ENCODE measurements at places on chromosomes 7 and 10.

DNA sequence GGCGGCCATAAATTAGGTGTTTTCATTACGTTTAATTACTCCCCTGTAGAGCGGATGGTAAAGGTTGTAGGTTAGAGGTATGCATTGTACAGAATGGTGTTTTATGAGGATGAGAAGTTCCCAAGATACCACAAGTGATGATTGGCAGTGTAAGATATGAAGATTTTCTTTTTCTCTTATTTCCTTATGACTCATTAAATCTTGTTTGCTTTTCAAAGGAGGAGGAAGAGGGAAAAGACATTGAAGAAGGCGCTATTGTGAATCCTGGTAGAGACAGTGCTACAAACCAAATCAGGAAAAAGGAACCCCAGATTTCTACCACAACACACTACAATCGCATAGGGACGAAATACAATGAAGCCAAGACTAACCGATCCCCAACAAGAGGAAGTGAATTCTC, 133.9 kb downstream of the AASS start:
- H3K4me1 ChIP-seq: no peaks in the 10 kb centered on the region
- H3K36me3 ChIP-seq: no peaks in the 10 kb centered on the region
- no peak overlapping the region for H3K27ac ChIP-seq
- H3K27me3 ChIP-seq: no peaks in the 10 kb centered on the region
- no peak overlapping the region for H3K4me3 ChIP-seq
- ATAC-seq: no peak

DNA sequence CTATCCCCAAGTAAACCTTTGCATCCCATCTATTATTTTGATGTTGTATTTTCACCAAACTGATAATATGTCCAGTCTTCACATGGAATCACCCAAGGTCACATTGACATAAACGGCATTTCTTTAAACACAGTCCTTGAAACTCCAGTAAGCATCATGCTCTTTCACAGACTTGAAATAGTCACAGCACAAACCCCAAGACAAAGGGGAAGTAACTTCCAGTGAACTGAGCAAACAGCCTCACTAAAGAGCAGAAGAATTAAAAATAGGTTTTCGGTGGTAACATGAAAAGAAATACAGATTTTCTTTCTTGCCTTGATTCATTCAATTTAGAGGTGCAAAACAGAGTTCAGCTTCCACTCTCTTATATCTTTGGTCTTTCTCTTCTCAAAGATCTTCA, 253.7 kb downstream of the SFMBT2 start:
- H3K27me3 ChIP-seq: no peaks in the 10 kb centered on the region
- H3K36me3 ChIP-seq: no peaks in the 10 kb centered on the region
- no peak for ATAC-seq
- H3K4me1 ChIP-seq: no peaks in the 10 kb centered on the region
- H3K27ac ChIP-seq: no peak overlapping the region

DNA sequence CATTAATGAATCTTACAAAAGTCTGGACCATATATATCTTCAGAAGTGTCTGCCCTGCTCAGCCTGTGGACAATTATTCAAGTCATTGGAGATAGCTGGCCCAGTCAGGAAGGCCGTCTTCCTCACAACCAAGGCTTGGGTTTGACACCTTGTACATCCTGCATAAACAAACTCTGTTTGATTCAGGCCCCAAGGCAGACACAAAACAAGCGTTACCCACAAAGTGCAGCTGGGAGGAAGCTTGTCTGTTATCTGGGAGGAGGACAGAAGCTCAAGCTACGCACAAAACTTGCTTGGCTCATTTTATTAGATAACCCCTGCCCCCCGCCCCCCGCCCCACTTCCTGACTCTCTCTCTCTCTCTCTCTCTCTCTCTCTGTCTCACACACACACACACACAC, 166.9 kb upstream of the WDR11 start:
- no peaks in the 10 kb centered on the region for H3K4me1 ChIP-seq
- H3K4me3 ChIP-seq: no peak overlapping the region
- no peaks in the 10 kb centered on the region for H3K36me3 ChIP-seq

DNA sequence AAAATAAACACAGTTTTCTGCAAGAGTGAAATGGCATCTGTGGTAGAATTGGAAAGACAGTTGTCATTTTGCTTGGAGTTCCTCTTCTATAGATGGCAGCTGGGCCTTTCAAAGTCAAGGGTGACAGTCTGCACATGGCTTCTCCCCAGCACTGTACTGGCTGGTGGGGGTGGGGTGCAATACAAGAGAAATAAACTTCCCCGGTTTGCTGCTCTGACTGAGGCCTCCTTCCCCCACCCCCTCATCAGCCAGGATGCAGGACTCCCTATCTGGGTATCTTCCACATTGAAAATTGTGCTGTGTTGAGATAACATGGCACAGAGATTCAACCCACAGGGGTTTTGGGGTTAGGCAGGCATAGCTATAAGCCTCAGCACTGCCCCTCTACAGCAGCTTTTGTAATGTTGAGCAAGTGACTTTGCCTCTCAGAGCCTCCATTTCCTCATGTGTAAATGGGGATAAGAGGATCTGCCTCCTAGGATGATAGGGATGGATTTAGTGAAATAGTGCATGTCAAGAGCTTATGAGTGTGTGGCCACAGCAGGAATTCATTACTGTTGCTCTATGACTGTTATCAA, 85.8 kb upstream of the WDR11 start:
- H3K27ac ChIP-seq: no peak overlapping the region
- H3K4me3 ChIP-seq: no peak overlapping the region
- no peaks in the 10 kb centered on the region for H3K27me3 ChIP-seq
- no peaks in the 10 kb centered on the region for H3K4me1 ChIP-seq
- H3K36me3 ChIP-seq: no peaks in the 10 kb centered on the region

DNA sequence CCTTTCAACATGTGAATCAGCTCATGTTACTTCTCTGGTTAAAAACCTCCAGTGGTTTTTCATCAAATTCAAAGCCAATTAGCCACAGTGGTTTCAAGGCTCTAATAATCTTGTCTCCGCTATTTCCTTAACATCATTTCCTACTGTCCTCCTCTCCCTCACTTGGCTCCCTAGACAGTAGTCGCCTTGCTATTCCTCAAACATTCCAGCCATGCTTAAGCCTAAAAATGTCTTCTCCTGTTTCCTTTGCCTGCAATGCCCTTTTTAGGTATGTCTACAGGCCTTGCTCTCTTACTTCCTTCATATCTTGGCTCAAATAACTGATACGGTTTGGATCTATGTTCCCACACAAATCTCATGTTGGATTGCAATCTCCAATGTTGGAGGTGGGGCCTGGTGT, 779.4 kb upstream of the LRRN3 start:
- H3K27ac ChIP-seq: no peak overlapping the region
- H3K4me3 ChIP-seq: no peak overlapping the region
- H3K27me3 ChIP-seq: no peaks in the 10 kb centered on the region
- H3K4me1 ChIP-seq: no peaks in the 10 kb centered on the region
- no peaks in the 10 kb centered on the region for H3K36me3 ChIP-seq
- ATAC-seq: no peak

- no peak overlapping the region for H3K4me3 ChIP-seq
- H3K4me1 ChIP-seq: no peaks in the 10 kb centered on the region
- no peaks in the 10 kb centered on the region for H3K36me3 ChIP-seq
- H3K27me3 ChIP-seq: no peaks in the 10 kb centered on the region
- ATAC-seq: no peak
- no peak overlapping the region for H3K27ac ChIP-seq
Measured at GRCh38 chr7:118252087-118252486, 27.6 kb downstream of the ANKRD7 start.

DNA sequence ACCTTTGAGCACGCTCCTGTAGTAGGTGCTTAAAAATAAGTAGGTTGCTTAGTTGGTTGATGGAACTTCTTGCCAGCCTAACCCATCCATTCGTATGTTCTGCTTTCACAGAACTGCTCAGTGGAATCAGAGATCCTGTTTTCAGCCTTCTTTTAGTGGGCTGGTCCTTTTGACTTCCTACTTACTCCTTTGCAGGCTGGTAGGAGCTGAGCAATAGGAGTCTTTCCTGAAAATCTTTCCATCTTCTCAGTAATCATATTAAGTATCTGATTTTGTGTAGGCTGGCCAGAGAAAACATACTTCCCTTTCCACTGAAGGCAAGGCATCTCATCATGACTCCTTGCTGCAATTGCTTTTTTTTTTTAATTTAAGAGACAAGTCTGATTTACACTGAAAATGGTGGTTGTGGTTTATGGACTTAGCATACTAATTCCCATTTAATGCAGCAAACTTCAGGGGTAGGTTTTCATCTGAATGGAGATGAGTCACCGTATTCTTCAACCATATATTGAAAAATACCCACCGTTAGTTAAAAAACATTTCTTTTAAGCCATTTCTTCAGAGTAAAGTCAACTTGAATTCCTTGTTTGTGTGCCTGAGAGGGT, 208.0 kb downstream of the ZNF365 start:
- no peak overlapping the region for H3K4me3 ChIP-seq
- no peaks in the 10 kb centered on the region for H3K36me3 ChIP-seq
- H3K4me1 ChIP-seq: peaks cover 12% of the 10 kb centered on the region
- no peak for ATAC-seq

- H3K27ac ChIP-seq: no peak overlapping the region
- H3K36me3 ChIP-seq: no peaks in the 10 kb centered on the region
- ATAC-seq: no peak
Measured at GRCh38 chr10:48493083-48493871, 111.6 kb downstream of the ARHGAP22 start.

GRCh38 chr7:81339946-81340345, 421.1 kb upstream of the SEMA3C start:
- H3K36me3 ChIP-seq: no peaks in the 10 kb centered on the region
- no peaks in the 10 kb centered on the region for H3K27me3 ChIP-seq
- no peak for ATAC-seq

DNA sequence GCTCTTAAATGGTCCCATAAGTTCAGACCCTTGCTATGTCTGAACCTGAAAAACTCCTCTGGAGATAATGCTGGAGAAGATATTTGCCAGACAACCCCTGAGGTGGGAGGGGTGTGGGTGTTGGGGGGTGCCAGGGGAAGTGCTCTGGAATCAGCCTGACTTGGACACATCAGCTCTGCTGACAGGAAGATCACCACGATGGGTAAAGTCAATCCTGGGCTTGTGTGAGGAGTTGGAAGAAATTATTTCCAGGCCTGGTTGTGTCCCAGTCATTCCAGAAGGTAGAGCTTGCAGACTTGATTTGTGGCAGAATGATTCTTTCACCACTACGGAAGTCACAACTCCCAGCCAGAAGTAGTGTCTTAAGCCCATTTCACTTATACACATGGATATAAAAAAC, 60.3 kb upstream of the UNC5B start:
- ATAC-seq: no peak
- H3K36me3 ChIP-seq: no peaks in the 10 kb centered on the region
- no peaks in the 10 kb centered on the region for H3K27me3 ChIP-seq

DNA sequence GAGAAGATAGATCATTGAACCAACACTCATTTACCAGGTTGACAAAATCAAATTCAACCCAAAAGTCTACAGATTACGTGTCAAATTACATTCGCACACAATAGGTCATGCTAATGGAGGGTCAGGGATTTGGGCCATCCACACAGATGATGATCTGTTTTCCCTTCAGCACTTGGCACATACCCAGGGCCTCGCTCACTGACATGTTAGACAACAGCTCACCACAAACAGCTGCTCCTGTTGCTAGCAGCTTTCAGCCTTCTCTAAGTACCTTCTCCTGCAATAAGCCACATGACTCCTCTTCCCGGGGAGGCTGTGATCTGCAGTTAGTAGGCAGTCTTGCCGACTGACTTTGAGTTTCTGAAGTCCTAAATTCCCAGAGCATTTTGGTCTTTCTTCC, 18.4 kb downstream of the NKX2-3 start:
- H3K27me3 ChIP-seq: peaks cover 86% of the 10 kb centered on the region
- H3K27ac ChIP-seq: no peak overlapping the region
- no peaks in the 10 kb centered on the region for H3K4me1 ChIP-seq
- no peak overlapping the region for H3K4me3 ChIP-seq

GRCh38 chr10:122678266-122678665, 21.4 kb downstream of the C10orf120 start:
- H3K4me1 ChIP-seq: no peaks in the 10 kb centered on the region
- H3K27ac ChIP-seq: no peak overlapping the region
- ATAC-seq: no peak
- H3K4me3 ChIP-seq: no peak overlapping the region

DNA sequence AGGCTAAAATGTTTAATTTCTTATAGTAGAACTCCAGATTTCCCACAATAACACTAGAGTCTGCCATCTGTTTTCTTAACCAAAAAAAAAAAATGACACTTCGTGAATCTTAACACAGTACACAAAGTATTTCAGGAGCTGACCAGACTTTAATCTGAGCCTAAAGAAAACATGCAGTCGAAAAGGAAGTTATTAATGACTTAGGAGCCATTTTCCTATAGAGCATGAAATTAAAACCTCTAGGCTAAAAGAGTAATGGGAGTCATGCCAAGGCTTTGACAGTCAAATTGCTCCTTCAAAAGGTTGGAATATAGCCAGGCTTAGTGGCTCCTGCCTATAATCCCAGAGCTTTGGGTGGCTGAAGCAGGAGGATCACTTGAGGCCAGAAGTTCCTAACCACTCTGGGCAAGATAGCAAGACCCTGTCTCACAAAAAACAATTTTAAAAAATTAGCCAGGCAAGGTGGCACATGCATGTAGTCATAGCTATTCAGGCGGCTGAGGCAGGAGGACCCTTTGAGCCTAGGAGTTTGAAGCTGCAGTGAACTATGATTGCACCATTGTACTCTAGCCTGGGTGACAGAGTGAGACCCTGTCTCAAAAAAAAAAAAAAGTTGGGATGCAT, 13.6 kb downstream of the MICU1 start:
- ATAC-seq: no peak
- no peaks in the 10 kb centered on the region for H3K36me3 ChIP-seq
- no peak overlapping the region for H3K4me3 ChIP-seq
- no peaks in the 10 kb centered on the region for H3K4me1 ChIP-seq
- no peak overlapping the region for H3K27ac ChIP-seq

DNA sequence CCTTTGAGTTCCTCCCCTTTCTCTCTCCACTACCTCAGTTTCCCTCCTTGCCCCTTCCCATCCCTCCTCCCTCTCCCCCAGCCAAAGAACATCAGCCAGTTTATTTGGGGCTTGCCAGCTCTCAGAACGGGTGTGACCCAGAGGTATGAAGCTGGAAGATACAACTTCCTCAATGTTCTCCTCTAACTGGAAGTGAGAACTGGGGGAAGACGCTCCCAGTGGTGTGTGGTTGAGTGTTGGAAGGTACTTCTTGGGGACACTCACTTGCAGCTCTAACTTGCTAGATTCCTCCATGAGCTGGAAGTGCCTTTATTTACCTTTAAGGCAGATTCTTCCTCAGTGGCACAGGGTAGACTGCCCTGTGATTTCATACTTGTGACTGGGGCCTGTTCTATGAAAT, 110.5 kb upstream of the HABP2 start:
- H3K4me1 ChIP-seq: no peaks in the 10 kb centered on the region
- no peaks in the 10 kb centered on the region for H3K27me3 ChIP-seq
- H3K27ac ChIP-seq: no peak overlapping the region
- H3K36me3 ChIP-seq: no peaks in the 10 kb centered on the region

GRCh38 chr10:46293228-46293627, 6.4 kb downstream of the ANTXRL start:
- no peaks in the 10 kb centered on the region for H3K4me1 ChIP-seq
- H3K36me3 ChIP-seq: no peaks in the 10 kb centered on the region
- no peak overlapping the region for H3K4me3 ChIP-seq
- no peaks in the 10 kb centered on the region for H3K27me3 ChIP-seq

GRCh38 chr10:100368721-100369120, 21.7 kb downstream of the SCD start:
- H3K4me3 ChIP-seq: no peak overlapping the region
- H3K27ac ChIP-seq: no peak overlapping the region

GRCh38 chr10:110165239-110165638, 42.2 kb upstream of the MXI1 start:
- H3K4me1 ChIP-seq: peaks cover 14% of the 10 kb centered on the region
- H3K4me3 ChIP-seq: no peak overlapping the region
- no peak for ATAC-seq
- peaks cover 47% of the 10 kb centered on the region for H3K27me3 ChIP-seq

- ATAC-seq: no peak
- peak overlapping the region; percentile 3 for H3K27ac ChIP-seq
- no peak overlapping the region for H3K4me3 ChIP-seq
- peaks cover 7% of the 10 kb centered on the region for H3K4me1 ChIP-seq
- no peaks in the 10 kb centered on the region for H3K27me3 ChIP-seq
Measured at GRCh38 chr10:50512214-50512595, 111.6 kb downstream of the SGMS1 start.
